ENCODE measurements at places on chromosomes 4 and X. TPM values are rescaled to one million over a fixed set of nuclear protein-coding genes. Genes with fewer than 3 reads are reported as not detected.

- DNase-seq: no peak
These were observed 19.9 kb upstream of the MXD4 start for GRCh38 chr4:2281575-2282343.

- DNase-seq: no peak
These were observed 558.1 kb downstream of the IL1RAPL1 start for GRCh38 chrX:29145316-29145715.

DNA sequence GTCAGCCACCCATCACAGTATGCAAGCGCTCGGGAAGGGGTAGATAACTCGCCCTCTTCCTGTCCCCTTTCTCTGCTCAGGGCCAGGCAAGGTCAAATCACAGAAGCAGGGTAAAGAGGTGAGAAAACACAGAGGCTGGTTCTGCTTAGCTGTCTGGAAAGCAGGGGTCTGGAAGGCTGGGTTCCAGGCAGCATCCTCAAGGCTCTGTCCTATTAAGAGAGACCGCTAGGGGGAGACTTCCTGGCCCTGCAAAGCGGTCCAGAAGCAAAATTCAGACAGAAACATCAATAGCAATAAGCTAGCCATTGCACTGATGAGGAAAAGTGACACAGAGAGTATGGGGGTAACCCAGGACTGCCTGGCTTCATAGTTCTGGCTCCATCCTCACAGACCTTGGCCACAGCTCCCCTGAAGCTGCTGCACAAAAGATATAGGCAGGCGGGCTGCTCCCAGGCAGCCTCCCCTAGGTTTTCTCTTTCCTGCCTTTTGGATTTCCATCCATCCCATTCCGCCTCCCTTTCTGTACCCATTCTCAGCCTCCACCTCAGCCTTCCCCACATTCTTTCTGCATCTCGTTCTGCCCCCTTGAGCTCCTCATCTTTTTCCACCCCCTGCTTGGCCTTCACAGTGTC lies 308.5 kb downstream of the EVC2 start:
- DNase-seq: no peak

DNA sequence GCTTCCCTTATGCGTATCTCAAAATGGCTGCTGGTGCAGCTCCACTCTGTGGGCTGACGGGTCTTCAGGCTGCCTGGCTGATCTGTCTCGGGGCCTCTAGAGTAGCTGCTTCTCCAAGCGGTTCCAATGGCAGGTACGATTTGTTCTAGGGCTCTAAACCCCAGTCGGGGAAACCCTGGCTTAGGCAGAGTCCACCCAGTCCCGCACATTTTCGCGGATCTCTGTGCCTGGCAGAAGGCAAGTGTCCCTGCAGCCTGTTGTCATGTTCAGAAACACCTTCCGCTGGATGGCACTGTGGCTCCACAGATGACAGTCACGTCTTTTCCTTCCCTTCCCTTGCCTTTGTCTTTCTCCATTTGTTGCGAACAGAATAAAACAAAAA lies 54.4 kb downstream of the NBDY start:
- DNase-seq: no peak

Gene RASGEF1B
- total RNA-seq: 57.4 TPM

DNA sequence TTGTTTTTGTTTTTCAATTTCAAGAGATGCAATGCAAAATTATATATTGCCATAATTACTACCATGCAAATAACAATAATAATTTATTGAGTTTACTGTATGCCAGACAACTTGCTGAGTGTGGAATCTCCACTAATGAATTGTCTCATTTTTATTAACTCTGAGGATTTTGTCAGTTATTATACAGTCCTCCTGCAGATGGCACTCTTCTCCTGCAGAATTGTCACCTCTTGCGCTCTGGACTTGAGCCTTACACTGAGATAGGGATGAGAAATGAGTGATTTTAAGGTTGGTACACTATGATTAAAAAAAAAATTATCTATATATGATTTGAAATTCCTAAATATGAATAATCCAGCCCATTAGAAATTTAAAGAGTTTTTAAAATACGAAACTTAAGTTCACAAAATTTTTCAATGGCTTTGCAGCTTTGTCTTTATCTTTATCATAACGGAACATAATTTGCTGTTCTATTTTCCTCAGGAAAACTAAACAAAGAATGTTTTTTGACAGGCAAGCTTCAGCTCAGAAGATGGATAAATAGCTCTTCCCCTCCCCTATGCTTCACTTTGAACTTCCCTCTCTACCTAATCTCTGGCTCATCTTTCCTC lies 12.7 kb upstream of the PAQR3 start:
- DNase-seq: no peak

GRCh38 chrX:69539437-69539836 lies 35.3 kb downstream of the NALF2 start:
- no peak for DNase-seq

- no peak for DNase-seq
These were observed 49.2 kb upstream of the DDX53 start for GRCh38 chrX:22950269-22951266.

GRCh38 chr4:10063544-10064300 lies 42.4 kb upstream of the SLC2A9 start:
- DNase-seq: peak; percentile 40

GRCh38 chrX:42804524-42804923 lies 26.6 kb upstream of the PPP1R2C start:
- DNase-seq: no peak

Gene ANOS1
- 1.6 TPM for total RNA-seq

Gene CFI
- 598 TPM for total RNA-seq

- DNase-seq: no peak
These were observed 50.3 kb downstream of the MED28 start for GRCh38 chr4:17664755-17665154.

Gene CCNB3
- 0.42 TPM for total RNA-seq

Measured in liver (tissue), 10 donors.